GM12878 (cell line): ENCODE measurements at places on chromosomes 5 and 9. TPM values are rescaled to one million over a fixed set of nuclear protein-coding genes. Genes with fewer than 3 reads are reported as not detected.

GRCh38 chr9:107612136-107612535, 122.6 kb upstream of the KLF4 start:
- no peak for DNase-seq
- no peak overlapping the region for H3K27ac ChIP-seq
- H3K36me3 ChIP-seq: no peaks in the 10 kb centered on the region

DNA sequence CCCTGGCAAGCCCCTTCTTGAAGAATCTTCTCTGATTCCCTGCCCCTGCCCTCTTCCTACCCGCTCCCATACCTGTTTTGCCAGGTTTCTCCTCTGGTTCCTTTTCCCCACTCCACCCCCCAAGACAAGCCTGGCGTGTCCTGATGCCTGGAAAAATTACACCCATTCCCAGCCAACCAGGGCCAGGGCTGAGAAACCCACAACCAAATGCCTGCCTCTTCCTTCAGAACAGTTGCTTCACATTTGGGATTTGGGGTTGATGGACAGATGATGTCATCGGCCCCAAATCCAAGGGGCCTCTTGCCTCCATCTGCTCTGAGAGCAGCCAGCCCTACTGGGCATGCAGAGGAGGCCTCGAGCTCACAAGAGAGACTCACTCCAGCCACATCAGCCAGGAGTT, 8.8 kb upstream of the NEK6 start:
- no peaks in the 10 kb centered on the region for H3K36me3 ChIP-seq
- no peak overlapping the region for H3K4me3 ChIP-seq
- H3K4me1 ChIP-seq: peaks cover 22% of the 10 kb centered on the region
- DNase-seq: no peak
- H3K27me3 ChIP-seq: no peaks in the 10 kb centered on the region

GRCh38 chr9:111232997-111233790, 96.8 kb downstream of the OR2K2 start:
- H3K4me3 ChIP-seq: no peak overlapping the region
- H3K36me3 ChIP-seq: no peaks in the 10 kb centered on the region
- H3K27ac ChIP-seq: no peak overlapping the region

DNAJA1 gene
- 105 and 109 TPM in 2 replicates for total RNA-seq

ADGRD2 gene
- total RNA-seq: not detected in 2 replicates
